CD8-positive, alpha-beta memory T cell (primary cell): ENCODE measurements at places on chromosomes 1 and 21. TPM values are rescaled to one million over a fixed set of nuclear protein-coding genes. Genes with fewer than 3 reads are reported as not detected.

Gene COPA
- total RNA-seq, result 139 TPM

Gene CALML6
- 0.46 TPM for total RNA-seq

Gene FASLG
- total RNA-seq, result 46.6 TPM

Gene TEKT2
- total RNA-seq, result not detected

- H3K27me3 ChIP-seq, result no peaks in the 10 kb centered on the region
- DNase-seq, result no peak
- H3K4me3 ChIP-seq, result no peak overlapping the region
- no peaks in the 10 kb centered on the region for H3K4me1 ChIP-seq
- H3K27ac ChIP-seq, result no peak overlapping the region
Measured at GRCh38 chr1:170729225-170730002, 65.5 kb downstream of the PRRX1 start.

DNA sequence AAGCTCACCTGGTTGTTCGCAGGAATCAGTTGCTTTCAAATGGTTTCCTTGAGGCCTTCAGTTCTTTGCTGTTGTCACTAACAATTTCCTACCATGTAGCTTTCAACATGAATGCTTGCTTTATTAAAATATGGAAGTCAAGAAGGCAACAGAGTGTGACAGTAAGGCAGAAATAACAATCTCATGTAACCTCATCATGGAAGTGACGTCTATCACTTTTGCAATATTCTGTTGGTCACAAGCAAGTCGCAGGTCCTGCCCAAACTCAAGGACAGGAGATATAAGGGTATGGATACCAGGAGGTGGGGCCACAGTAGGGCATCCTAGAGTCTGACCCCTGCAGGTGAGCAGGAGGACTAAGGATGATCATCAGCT, 296.8 kb upstream of the ZP4 start:
- no peaks in the 10 kb centered on the region for H3K27me3 ChIP-seq
- no peaks in the 10 kb centered on the region for H3K36me3 ChIP-seq
- no peak overlapping the region for H3K4me3 ChIP-seq
- H3K27ac ChIP-seq, result no peak overlapping the region
- DNase-seq, result no peak
- no peaks in the 10 kb centered on the region for H3K4me1 ChIP-seq

DNA sequence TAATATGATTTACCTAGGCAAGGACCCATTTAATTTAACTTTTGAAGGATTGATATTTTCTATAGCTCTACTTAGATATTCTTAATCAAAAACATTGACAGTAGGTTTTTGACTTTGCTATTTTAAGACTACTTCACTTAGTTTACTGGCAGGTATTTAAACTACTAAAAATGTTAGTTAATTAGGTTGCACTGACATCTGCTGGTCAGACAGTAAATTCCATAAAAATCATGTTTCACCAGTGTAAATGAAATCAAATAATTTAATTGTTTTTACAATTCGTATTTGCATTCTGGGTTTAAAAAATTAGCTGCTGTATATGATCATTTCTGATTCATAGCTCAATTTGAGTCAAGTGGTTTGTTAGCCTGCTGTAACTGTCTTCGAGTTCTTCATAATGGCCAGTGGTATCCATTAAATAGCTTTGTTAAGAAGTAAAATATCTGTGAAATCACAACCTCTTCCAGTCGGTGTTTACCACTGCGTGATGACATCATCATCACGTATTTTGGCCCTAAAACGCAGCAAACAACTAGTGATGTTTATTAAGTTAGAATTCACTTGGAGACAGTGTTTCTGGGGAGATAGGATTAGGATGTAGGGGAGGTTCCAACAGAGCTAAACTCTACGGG, 26.2 kb downstream of the EXTL2 start:
- DNase-seq, result peak; percentile 32
- no peak overlapping the region for H3K4me3 ChIP-seq
- no peaks in the 10 kb centered on the region for H3K4me1 ChIP-seq
- H3K27ac ChIP-seq, result no peak overlapping the region

DNA sequence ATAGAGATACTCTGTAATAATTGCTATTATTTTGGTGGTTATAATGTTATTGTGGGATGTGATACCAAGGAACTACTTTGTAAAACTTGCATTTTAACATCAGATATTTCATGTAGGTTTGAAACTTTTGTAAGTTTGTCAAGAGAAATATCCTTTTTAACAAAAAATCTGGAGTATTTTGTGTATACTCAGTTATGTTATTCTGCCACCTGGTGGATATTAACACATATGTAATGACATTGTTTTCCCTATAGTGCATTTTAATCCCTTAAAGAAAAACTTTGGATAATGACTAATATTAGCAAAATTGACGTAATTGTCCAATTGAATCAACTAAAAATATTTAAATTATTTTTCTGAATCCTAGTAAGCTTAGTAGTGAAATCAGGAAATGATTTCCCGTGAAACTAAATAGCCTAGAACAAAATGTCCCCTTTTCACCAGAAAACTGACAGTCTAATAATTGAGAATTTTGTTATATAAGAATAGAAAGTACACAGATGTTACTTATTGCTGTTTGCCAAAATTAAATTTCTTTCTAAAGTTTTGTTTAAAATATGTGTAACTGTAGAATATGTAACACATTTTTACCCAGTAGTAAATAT, 39.6 kb downstream of the KCTD3 start:
- no peaks in the 10 kb centered on the region for H3K36me3 ChIP-seq
- H3K4me1 ChIP-seq, result no peaks in the 10 kb centered on the region
- no peaks in the 10 kb centered on the region for H3K27me3 ChIP-seq
- no peak overlapping the region for H3K27ac ChIP-seq
- DNase-seq, result no peak

- H3K27me3 ChIP-seq, result no peaks in the 10 kb centered on the region
- H3K4me1 ChIP-seq, result no peaks in the 10 kb centered on the region
- no peak overlapping the region for H3K4me3 ChIP-seq
- no peak overlapping the region for H3K27ac ChIP-seq
- no peak for DNase-seq
Measured at GRCh38 chr1:208772891-208773290, 528.7 kb upstream of the PLXNA2 start.

GRCh38 chr1:95636897-95637296, 402.9 kb downstream of the RWDD3 start:
- H3K4me3 ChIP-seq, result no peak overlapping the region
- H3K36me3 ChIP-seq, result no peaks in the 10 kb centered on the region
- DNase-seq, result no peak
- no peak overlapping the region for H3K27ac ChIP-seq

DNA sequence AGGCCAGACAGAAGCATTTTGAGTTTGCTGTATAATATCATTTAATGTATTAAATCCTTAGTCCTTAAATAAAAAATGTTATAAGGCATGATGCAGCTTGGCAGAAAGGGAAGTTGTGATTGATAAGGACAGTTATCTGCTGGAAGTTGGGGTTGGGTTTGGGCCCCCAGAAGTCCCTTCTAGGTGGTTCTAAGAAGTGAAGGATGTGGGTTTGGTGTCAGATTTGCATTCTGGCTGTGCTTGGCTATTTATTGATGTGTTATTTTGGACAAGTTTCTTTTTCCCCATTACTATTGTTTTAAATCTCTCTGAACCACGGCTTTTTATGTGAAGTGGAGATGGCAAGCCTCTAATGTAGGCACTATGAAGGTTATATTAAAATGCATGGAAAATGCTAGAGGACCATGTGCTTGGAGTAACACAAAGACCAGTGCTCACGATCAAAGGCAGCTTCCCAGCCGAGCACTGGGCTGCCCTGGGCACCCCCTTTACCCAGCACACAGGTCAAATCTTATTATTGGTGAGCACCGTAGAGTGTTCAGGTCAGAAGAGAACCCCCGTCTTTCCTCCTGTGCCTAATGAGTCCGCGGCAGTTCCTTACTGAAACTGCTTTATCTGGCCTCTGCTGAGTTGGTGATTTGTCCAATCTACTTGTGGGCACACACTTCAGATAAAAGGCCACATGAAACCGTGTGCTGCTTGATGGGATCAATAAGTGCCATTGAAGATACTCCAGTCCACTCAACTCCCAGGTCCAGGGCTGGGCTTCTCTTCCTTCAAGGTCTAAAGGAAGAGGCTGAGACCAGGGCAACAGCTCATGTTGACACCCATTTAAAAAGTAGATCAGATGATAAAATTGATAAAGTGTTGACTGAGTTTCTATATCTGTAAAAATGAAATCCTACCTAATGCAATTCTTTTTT, 212.0 kb downstream of the PRDM2 start:
- no peak overlapping the region for H3K4me3 ChIP-seq
- H3K27me3 ChIP-seq, result no peaks in the 10 kb centered on the region
- H3K36me3 ChIP-seq, result no peaks in the 10 kb centered on the region
- no peaks in the 10 kb centered on the region for H3K4me1 ChIP-seq
- no peak overlapping the region for H3K27ac ChIP-seq
